ENCODE measurements at places on chromosomes 4 and X.

GRCh38 chrX:154795016-154795415, 10.3 kb downstream of the MPP1 start:
- DNase-seq: no peak

- no peak for DNase-seq
These were observed 645.0 kb downstream of the PCDH7 start for GRCh38 chr4:31365006-31365690.

- DNase-seq: no peak
These were observed 190.3 kb downstream of the TRIML1 start for GRCh38 chr4:188329521-188329920.

- DNase-seq: no peak
These were observed 1.4 kb upstream of the ZNF185 start for GRCh38 chrX:152896450-152896849.

- no peak for DNase-seq
These were observed 29.4 kb downstream of the TBC1D19 start for GRCh38 chr4:26613237-26613636.

DNA sequence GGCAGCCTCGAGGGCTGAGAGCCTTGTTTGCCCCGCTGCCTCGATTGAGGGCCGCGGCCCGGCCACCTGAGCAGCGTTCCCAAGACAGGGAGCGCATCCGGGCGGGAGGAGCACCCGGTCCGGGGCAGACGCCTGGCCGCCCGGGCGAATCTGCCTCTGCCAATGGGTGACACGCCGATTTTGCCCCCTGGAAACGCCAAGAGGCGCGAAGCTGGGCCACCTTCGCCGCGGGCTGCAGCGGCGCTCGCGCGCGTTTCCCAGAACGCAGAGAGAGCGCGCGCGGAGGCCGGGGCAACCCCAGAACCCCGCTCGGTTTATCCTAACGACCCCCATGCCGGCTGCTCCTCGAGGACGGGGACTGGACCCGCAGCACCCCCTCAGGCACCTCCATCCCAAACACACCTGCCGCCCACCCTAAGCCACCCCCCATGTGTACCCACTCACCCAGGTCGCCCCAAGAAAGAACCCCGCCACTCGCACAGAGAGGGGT, 575 bp downstream of the MAP7D2 start:
- no peak for DNase-seq

DNA sequence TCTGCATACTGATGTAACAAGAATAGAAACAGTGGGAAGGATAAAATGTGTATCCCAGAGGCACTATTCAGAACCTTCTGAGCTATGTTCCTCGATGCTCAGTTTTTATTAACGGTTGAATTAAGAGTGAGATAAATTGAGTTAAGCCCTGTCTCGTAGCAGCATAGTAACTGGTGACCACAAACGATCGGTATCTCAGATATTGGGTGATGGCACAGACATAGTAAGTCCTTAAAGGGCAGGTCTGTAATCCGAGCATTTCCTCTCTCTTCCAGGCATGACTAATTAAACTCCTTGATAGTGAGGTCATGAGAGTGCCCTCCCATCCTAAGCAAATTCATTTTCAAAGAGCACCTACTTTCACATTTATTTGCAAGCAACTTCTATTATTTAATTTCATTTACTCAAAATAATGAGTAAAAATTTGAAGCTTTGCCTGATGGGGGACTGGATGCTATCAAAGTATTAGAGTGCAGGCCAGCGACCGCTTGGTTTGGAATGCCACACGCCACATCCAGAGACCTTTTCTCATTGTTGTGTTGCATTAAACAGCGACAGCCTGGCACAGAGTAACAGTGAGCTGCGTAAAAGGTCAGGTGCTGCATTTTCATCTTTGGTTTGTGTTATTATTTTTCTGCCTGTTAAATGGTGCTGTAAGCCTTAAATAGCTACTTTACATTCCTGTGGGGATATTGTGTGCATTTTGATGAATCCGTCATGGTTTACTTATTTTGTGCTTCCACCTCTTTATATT, 101.9 kb downstream of the PCDH7 start:
- no peak for DNase-seq

- DNase-seq: no peak
These were observed 108.3 kb downstream of the CDS1 start for GRCh38 chr4:84691170-84691691.

GRCh38 chr4:176226736-176227135, 31.4 kb upstream of the SPATA4 start:
- no peak for DNase-seq

GRCh38 chr4:81740487-81740886, 268.8 kb upstream of the RASGEF1B start:
- no peak for DNase-seq

DNA sequence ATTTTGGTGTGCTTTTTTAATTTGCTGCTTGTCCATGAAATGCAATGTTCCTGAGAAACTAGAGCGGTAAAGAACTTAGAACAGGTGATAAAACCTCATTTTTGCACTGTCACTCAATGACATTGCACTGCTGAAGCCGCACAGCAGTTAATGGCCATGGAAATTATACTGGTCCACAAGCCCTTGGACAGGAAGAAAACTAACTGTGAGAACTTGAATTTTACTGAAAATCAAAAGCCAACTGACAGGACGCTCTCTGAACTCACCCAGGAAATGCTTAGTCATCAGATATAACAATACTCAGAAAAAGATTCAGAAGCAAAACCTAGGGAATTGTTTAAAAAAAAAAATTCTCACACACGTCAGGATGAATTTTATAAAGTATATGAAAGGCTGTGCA, 246.4 kb upstream of the SLC7A11 start:
- DNase-seq: no peak

DNA sequence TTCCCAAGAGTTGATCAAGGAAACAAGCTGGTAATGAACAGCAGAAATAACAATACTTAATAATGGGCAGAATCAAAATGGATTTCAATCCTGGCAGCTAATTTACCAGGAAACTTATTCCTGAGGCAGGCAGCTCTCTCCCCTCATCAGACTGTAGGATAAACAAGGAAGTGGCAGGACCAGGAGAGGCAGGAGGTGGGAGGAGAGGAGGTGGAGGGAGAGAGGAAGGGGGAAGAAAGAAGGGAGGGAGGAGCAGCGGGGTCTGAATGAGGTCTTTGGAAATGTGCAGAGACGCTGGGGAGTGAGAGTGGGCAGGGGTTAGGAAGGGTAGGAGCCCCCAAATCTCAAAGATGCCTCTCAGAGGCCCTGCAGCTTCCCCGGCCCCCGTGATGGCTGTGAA, 231.5 kb downstream of the BCOR start:
- DNase-seq: no peak

DNA sequence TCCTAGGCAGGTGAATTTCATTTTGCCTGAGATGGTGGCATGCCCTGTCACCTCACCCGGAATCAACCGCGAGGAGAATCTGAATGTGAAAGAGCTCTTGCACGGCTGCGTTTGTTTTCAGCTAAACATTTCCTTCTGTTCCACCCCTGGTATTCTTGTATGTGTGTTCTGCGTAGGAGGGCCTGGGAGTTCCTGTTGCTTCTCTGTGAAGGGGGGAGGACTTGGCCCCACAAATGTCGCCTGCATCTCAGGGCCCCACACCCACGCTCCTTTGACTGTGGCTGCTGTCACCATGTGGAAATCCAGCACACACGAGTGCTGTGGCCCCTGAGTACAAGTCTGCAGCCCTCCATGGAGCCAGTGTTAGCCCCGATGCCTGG, 45.8 kb upstream of the CLCN4 start:
- peak; percentile 37 for DNase-seq

DNA sequence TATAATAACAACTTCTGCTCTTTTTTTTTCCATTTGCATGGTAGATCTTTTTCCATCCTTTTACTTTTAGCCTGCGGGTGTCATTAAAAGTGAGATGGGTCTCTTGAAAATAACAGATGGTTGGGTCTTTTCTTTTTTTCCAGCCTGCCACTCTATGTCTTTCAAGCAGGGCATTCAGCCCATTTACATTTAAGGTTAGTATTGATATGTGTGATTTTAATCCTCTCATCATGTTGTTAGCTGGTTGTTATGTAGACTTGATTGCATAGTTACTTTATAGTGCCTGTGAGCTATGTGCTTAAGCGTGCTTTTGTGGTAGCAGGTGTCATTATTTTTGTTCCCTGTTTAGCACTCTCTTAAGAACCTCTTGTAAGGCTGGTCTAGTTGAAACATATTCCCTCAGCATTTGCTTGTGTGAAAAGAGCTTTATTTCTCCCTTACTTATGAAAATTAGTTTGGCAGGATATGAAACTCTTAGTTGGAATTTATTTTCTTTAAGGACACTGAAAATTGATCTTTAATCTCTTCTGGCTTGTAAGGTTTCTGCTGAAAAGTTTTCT, 326.1 kb downstream of the SH3BGRL start:
- DNase-seq: no peak

GRCh38 chr4:3037957-3038461, 36.3 kb downstream of the HTT-AS start:
- no peak for DNase-seq

GRCh38 chr4:155688211-155688610, 21.6 kb downstream of the GUCY1A1 start:
- no peak for DNase-seq

DNA sequence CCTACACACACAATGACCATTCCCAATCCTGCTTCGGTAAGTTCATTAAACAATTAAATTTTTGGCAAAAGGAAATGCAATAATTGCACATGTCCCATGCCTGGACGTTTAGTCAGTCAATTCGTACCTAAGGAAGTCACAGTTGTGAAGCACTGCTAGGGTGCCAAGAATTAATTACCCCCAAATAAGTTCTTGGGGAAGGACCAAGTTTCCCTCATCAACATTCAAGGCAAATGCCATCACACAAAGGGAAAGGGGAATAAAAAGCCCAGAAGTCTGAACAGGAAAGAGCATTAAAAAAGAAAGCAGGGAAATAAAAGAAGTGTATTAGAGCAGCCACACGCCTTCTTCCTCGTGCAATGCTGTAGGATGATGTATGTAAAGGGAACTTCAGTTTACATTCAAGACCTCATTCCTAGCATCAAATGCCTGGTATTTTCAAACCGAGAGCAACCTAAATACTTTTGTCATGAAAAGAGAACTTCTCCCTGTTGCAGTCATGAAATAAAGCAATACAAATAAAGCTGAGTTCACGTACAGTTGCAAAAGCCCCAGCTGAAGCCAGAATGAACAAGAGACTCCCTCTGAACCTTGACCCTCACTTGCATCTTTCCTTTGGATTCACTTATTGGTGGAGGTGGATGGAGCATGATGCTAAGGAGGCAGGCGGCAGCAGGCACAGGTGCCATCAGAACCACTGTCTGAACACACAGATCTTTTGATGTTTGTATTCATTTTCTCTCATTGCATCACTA, 124.0 kb upstream of the PPARGC1A start:
- DNase-seq: no peak

- no peak for DNase-seq
These were observed 31.4 kb upstream of the SOWAHD start for GRCh38 chrX:119726900-119727555.

GRCh38 chr4:38948551-38948950, 80.9 kb downstream of the FAM114A1 start:
- no peak for DNase-seq

GRCh38 chr4:68175562-68176155, 46.0 kb upstream of the TMPRSS11F start:
- DNase-seq: no peak

GRCh38 chr4:173696011-173696410, 166.0 kb upstream of the HAND2 start:
- DNase-seq: no peak

- peak; percentile 20 for DNase-seq
These were observed 755 bp downstream of the ANKRD17 start for GRCh38 chr4:73257651-73258435.

DNA sequence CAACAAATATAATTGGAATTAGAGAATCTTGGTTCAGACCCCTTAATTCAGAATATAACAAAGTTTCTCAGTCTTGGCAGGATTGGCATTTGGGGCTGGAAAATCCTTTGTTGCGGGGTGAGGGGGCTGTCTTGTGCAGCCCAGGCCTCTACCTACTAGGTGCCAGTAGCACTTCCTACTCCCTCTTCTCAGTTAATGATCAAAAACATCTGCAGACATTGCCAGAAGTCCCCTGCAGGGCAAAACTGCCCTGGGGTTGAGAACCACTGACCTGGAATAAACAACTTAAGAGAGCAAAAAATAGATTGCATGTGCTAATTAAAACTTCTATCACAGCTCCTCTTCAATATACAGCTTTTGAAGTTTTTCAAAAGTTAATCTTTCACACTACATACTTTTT, 36.7 kb upstream of the CXorf38 start:
- no peak for DNase-seq

- no peak for DNase-seq
These were observed 14.8 kb upstream of the PAQR3 start for GRCh38 chr4:78953769-78954666.

GRCh38 chrX:12237131-12237530, 98.9 kb downstream of the FRMPD4 start:
- no peak for DNase-seq

DNA sequence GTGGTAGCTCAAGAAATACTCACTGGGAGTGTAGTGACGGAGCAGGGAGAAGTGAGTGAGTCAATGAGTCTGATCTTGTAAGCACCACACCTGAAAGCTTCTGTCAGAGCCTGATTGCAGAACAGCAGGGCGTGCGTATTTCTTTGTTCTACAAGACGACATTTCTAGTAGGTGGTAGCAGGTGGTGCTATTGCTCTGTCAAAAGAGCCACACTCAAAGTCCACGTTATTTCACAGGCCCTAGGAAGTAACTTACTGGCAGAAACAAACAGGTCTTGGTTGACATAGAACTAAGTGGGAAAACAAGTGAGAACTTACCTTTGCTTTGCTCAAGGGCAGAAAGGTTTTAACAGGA, 46.4 kb upstream of the SPRY1 start:
- no peak for DNase-seq

DNA sequence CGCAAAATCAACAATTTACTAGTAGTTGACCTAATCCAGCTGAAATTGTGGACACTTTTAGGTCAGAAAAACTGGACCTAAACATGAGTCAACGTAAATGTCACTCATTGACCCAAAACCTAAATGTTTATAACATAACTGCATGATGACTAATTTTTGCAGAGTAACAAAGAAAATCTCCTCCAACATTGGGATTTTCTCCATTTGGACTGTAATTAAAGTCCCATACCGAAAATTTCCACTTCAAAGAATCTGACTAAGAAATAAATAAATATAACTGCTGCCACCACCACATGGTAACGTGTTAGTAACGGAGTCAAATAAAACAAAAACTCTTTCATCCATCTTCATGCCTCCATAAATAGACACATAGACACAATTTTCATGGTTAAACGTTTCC, 1.9 kb downstream of the ADGRA3 start:
- DNase-seq: no peak

- DNase-seq: no peak
These were observed 23.6 kb upstream of the TBC1D14 start for GRCh38 chr4:6885953-6886557.

GRCh38 chrX:107747596-107748161, 27.9 kb downstream of the TSC22D3 start:
- no peak for DNase-seq

- DNase-seq: no peak
These were observed 350.0 kb upstream of the CASK start for GRCh38 chrX:42273387-42273786.

- no peak for DNase-seq
These were observed 128.4 kb upstream of the SCML1 start for GRCh38 chrX:17608888-17609287.

- no peak for DNase-seq
These were observed at the start of gene STBD1 for GRCh38 chr4:76305971-76306881. Gene STBD1 (plus strand): TSS chr4:76306733. CDS start chr4:76306770, 37 bp downstream.

- DNase-seq: no peak
These were observed 580.5 kb upstream of the FAT1 start for GRCh38 chr4:187304133-187304532.

Measured in stimulated activated CD4-positive, alpha-beta T cell treated with anti-CD3 and anti-CD28 coated beads, Interleukin-15, amount 100 ng/mL, for 48 hours (primary cell).